Stimulated activated CD4-positive, alpha-beta T cell treated with anti-CD3 and anti-CD28 coated beads, Interleukin-15, amount 100 ng/mL, for 1 hour (primary cell): ENCODE measurements at places on chromosomes 7 and 10.

GRCh38 chr10:2214092-2214491 is 476.8 kb upstream of the ADARB2 start:
- DNase-seq: no peak

DNA sequence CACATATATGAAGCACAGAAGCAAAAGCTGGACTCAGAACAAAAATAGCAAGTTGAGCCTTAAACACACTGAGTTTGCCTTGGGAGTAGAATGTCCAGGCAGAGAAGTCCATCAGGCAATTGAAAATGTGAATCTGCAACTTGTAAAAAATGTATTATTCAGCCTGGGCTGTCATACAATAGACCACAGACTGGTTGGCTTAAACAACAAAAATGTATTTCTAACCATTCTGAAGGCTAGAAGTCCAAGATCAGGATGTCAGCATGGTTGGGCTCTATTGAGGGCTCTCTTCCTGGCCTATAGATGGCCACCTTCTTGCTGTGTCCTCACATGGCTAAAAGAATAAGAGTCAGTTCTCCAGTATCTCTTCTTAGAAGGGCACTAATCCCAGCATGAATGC is 76.5 kb upstream of the CAPZA2 start:
- DNase-seq: no peak

- no peak for DNase-seq
Observed at GRCh38 chr7:73890555-73891147, 29.7 kb downstream of the TMEM270 start.

GRCh38 chr7:95286096-95286495 is 38.2 kb downstream of the PON1 start:
- DNase-seq: no peak

GRCh38 chr7:136056651-136057231 is 79.6 kb upstream of the MTPN start:
- no peak for DNase-seq

GRCh38 chr10:51156926-51157325 is 82.6 kb downstream of the PRKG1 start:
- no peak for DNase-seq

GRCh38 chr10:91597197-91597881 is 35.5 kb downstream of the PPP1R3C start:
- no peak for DNase-seq

- DNase-seq: no peak
Observed at GRCh38 chr7:159142730-159143129, 1.9 kb downstream of the VIPR2 start.

GRCh38 chr10:116626815-116627214 is 6.1 kb downstream of the PNLIPRP2 start:
- no peak for DNase-seq

GRCh38 chr7:81415181-81415580 is 354.7 kb downstream of the HGF start:
- no peak for DNase-seq

DNA sequence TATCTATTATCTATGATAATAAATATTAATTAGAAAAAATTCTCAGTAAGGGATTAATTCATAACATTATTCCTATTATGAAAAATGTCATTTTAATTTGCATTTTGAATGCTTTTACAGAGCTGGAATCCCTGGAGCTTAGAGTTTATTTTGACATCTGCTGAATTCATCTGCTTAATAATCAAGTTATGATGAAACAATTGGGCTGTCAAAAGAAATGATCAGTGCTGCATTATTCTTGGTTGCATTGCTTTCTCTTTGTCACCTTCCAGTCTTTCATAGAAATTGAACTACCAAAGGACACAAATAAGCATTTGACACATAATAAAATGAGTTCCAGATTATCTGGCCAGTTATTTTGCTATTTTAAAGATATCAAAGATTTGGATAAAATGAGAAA is 40.0 kb upstream of the MACC1 start:
- no peak for DNase-seq

DNA sequence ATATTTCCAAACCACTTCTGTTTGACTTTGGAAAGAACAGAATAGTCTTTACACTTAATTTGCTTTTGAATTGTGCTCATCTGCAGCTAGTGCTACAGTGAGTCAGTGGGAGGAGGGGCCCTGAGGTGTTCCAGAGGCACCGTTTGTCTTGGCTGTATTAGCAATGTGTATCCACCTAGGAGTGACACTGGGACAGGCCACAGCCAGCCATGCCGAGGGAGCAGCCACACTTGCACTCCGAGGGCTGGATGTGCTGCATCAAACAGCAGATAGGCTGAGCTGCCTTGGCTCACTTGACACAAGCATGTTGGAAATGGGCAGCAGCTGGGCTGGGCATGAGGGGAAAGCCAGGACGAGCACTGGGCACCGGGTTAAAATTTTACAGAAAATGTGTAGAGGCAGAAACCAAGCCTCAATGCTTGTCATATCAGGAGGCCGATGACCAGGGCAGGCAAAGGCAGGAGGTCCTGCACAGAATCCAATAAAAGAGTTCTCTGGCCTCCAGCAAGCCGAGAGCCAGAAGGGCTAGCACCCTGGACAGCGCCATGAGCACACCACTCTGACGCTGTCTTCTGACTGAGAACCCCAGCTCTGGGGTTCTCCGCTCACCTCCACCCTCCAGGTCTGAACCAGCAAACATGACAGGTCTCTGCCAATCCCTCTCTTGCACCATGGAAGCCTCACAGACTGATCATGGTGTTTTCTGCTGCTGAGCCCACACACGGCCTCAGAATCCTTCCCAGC is 163.3 kb downstream of the GRID1 start:
- no peak for DNase-seq

GRCh38 chr7:70414368-70414767 is 717.6 kb upstream of the GALNT17 start:
- no peak for DNase-seq
